Stomach (tissue), 19 donors: ENCODE measurements at places on chromosomes 7 and 10. TPM values are rescaled to one million over a fixed set of nuclear protein-coding genes. Genes with fewer than 3 reads are reported as not detected.

Gene FBH1
- 40.3 TPM for polyA plus RNA-seq

Gene AGFG2
- polyA plus RNA-seq = 7.9 TPM

Gene NPC1L1
- polyA plus RNA-seq = 0.12 TPM

DNA sequence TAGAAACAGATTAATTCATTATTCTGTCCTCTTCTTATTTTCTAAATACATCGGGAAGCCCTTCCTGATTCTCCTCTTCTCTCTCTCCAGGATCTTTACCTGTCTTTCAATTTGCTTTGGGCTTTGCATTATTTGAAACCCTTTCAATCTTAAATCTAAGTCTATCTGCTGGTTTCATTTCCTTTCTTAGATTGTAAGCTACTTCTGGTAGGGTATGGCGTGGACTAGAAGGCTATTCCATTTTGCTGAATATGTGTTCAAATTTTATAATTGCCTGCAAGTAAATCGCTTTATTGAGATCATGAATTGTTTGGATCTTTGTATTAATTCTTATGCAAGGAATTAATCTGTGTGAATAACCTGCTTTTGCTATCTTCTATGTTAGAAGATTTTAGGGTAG lies 11.1 kb downstream of the STAM start:
- DNase-seq = no peak

- no peak for DNase-seq
Measured at GRCh38 chr10:34880817-34881216, 65.7 kb upstream of the PARD3 start.

DNA sequence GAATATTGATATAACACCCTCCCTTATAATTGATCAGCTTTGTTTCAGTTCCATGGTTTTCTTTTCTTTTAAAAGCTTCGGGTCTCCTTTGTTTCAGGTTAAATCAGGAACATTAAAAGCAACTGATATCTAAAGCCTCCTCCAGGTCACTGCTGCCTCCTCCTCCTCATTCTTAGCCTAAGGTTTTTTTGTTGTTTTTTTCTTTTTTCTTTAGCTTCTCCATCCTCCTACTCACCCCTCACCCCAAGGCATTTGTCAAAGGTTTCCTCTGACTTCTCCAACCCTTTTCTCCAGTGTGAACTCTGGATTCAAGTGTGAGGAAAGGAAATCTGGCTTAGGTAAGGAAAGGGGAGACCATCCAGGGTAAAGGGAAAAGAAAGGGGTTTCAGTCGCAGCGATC lies 420.2 kb upstream of the NFE2L3 start:
- DNase-seq = no peak

DNA sequence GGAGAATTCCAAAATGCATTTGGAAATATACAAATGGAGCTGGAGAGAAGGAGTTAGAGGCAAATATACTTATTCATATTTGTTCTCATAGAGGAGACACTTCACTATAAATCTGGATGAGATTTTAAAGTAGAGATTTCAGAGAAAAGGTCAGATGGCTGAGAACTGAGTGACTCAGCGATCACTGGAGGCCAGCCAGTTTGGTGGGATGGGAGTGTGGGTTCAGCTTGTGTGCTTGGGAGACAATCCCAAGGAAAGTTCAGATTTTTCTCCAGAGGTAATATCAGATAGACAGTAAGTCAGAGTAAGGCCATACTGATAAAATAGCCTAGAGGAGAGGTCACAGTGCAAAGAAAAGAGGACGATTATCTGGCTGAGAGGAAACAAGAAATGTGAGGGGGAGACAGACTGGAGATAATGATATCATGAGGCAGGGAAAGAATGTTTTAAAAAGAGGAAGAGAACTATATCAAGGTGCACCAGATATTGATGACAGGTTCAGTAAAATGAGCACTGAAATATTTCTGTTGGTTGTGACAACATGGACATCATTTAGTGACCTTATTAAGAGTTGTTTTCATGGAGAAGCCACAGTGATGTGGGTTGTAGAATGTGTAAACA lies 67.0 kb downstream of the MDFIC start:
- DNase-seq = no peak

DNA sequence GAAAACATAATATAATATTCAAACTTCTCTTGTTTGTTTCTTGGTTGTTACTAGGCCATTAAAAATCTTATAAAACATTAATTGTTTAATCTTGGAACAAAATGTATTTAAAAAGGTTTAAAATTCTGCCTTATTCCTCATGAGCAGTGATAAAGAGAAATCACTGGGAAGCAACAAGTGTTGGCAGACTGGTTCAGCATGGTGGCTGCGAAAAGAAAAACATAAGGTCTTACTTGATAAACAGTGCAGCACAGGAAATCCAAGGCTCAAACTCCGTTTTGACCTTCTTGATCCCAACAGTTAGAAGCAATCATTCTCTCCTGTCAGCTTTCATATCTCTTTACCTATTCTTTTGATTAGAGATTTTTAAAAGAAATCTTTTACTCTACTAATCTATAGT lies 530.8 kb downstream of the CNTNAP2 start:
- DNase-seq = no peak

- no peak for DNase-seq
Measured at GRCh38 chr7:157087646-157088045, 51.1 kb upstream of the UBE3C start.
